ENCODE measurements at places on chromosomes 3 and 15.

DNA sequence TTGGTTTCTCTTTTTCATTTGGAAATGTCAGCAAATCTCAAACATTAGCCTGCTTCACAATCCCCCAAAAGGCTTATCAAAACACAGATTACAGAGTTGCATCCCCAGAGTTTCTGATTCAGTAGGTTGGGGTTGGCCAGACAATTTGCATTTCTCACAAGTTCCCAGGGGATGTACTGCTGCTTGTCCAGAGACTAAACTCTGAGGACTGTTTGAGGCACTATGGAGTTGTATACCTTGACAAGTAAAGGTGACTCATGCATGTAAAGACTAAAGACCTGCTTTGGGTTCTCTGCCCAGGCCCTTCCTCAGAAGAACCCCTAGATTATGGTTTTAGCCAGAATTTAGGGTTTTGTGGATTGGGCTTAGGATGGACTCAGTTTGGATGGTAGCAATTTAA, 151.1 kb upstream of the ARHGEF26 start:
- no peak for DNase-seq

GRCh38 chr3:10547841-10548783, 42.7 kb upstream of the ATP2B2 start:
- no peak for DNase-seq

GRCh38 chr3:3951071-3951470, 151.8 kb downstream of the LRRN1 start:
- no peak for DNase-seq

DNA sequence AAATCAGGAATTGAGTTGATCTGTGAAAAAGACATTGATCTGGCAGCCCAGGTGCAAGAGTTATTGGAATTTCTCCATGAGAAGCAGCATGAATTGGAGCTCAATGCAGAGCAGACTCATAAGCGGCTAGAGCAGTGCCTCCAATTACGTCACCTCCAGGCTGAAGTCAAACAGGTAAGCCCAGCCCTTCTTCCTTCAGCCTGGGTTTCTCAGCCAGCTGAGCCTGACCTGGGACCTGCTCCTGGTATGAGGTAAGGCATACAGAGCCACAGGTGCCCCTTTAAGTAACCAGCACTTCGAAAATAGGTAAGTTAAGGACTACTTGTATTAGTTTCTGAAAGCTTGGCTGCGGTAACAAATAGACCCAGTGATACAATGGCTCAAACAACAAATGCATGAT, 307.4 kb upstream of the UMPS start:
- DNase-seq: no peak

- no peak for DNase-seq
Observed at GRCh38 chr3:124149081-124149480, 157.2 kb upstream of the ROPN1 start.

- DNase-seq: no peak
Observed at GRCh38 chr3:73786321-73786807, 161.6 kb upstream of the PDZRN3 start.

DNA sequence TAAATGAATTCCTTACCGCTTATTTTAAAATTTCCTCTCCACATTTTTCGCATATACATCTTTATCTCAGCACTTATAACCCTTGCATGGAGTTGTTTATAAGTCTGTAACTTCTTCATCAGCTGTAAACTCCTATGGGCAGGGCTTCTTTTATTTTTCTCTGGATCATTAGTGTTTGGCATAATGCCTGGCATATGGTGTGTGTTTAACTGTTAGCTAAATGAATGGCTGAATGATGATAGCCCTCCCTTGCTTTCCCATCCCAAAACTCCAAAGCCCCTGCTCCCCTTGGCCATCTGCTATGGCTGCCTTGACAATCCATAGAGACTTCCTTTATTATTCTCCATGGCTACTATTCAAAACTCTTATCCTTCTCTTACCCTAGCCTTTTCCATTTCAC, 48.1 kb upstream of the SEMA6D start:
- no peak for DNase-seq

- DNase-seq: no peak
Observed at GRCh38 chr15:33430577-33430976, 119.8 kb downstream of the RYR3 start.

DNA sequence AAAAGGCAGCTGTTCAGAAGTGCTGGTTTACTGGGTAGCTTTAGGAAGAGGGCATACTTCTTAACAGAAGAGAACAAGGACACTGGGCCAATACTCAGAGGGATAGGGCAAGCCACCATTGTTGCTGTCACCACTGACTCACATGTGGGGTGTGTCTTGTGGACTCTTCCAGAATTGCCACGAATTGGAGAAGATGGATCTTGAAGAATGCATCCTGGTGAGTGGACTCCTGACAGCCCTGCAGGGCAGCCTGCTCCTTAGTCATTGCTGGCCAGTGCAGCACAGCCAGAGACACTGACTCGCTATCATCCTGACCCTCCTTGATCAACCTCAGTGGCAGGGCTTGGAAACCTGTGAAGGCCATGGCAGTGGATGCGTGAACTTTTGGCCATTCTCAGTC, 62.3 kb downstream of the UBP1 start:
- DNase-seq: no peak

DNA sequence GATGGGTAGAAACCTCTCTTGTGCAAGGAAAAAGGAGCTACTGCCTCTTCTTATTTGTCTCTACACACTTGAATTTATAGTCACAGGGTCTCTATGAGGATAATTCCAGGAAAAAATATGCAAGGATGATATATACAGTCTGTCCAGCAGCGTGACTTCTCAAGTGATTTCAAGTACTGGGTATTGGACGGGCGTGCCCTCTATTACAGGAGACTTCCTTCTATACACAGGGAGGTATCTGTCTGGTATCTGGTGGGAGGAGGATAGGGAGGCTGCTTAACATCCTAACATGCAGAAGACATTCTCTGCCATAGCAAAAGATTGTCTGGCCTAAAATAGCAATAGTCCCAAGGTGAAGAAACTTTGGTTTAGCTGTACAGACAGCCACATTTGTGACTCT, 146.1 kb downstream of the TPRG1 start:
- no peak for DNase-seq

DNA sequence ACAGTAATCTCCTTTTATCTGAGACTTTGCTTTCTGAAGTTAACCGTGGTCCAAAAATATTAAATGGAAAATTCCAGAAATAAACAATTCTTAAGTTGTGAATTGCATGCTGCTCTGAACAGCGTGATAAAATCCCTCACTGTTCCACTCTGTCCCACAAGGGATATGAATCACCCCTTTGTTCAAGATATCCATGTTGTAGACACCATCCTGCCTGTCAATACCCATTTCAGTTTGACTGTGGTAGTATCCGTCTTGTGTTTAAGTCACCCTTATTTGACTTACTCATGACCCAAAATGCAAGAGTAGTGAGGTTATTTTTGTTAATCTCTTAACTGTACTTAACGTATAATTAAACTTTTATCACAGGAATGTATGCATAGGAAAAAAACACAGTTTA, 435.0 kb downstream of the SHQ1 start:
- no peak for DNase-seq

DNA sequence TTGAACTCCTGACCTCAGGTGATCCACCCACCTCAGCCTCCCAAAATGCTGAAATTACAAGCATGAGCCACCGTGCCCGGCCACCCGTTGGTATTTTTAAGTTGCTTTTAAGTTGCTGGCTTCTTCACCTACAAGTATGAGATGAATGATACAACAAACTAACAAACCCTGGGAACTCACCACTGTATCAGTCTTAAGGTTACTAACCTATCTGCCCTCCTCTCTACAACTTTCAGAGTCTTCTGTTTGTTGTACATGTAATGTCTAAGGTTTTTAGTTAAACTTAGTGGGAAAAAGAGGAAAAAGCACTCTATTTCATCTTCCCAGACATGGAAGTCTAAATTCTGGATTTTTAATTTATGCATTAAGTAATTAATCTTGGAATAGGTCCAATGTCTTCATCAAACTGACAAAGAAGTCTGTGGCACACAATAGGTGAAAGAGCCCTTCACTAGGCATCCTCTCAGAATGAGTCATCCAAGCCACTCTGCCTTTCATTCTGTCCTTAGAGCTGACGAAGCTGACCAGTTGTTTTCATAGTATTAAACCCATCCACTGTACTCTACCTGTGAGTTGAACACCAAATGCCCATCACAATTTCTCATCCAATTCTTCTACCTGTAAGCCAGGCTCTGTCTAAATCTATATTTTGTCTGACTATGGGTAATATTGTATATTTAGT, 936.1 kb downstream of the TUSC7 start:
- no peak for DNase-seq
